ENCODE measurements at places on chromosomes 6 and 20.

DNA sequence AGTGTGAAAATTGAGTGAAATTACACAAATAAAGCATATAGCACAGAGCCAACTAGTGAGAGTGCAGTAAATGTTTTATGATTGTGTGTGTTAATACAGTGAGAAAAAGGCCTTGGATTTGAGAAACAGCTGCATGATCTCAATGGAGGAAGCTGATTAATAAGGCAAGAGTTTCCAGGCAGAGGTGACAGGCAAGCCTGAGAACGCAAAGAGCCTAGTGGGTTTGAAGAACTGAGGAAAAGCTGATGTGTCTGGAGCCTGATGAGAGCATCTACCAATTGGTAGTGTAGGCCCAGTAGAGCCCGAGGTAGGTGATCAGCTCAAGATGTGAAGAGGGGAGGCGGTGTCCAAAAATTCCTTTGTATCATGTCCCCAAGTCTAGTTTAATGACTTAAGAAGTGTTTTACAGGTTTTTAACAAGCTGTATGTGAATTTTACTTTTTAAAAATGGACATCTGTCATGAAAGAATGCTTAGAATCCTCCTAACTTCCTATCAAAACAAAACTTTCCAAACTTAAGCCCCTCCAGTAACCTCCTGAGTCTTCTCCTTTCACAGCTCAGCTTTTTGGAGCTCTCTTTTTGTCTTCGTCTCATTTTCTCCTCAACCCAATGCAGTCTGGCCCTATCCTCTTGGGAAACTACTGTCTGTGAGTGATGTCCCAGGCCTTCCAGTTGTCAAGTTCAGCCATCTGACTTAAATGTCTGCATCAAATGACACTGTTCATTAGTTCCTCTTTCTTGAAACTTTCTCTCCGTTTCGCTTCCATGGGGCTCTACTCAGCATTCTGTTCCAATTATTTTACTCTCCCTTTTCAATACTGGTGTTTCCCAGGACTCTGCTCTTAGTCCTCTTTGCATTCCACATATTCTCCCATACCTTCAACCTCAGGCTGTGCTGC is 1.2 kb downstream of the CDC40 start:
- DNase-seq = no peak

DNA sequence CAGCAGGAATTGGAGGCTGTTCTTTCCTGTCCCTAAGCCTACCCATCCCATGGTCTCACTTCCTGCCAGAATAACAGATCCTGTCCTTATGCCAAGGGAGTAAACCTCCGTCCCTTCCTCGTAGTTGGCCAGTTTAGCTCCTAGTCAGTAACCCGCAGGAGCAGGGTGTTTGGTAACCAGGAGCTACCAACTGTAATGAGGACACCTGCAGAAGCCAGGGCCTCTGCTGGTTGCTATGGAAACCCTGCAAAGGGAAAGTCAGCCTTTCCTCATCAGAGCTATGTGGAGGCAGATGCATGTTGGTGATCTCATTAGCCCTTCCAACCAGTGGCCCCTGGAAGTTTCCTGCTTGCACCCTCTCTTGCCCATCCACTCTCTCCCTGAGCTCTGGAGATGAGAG is 368.2 kb upstream of the SULF2 start:
- DNase-seq = no peak

DNA sequence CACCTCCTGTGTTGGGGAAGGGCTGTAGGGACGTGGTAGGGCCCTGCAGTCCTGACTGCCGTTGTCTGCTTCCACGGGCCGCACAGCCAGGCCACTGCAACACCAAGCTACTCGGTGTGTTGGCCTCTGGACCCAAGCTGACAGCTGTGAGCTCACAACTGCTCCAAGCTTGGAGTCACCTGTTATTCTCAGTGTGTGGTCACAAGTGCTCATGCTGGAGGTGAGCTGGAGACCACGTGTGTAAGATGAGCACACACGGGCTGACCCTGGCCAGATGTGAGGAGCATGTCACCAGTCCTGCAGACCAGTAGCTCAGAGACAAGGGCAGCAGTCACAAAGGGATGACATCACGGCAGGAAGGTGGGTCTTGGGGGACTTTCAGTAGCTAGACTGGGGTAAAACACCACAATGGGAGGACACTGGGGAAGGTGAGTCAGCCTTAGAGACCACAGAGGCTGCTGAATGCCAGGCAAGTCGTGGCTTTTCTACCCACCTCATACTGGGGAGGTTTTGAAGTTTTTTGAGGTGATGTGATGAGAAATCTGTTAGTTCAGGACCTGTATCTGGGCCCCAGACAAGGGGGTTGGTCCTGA is 87.3 kb downstream of the FAM120B start:
- no peak for DNase-seq

- DNase-seq = no peak
These were observed 6.9 kb upstream of the OSER1 start for GRCh38 chr20:44217342-44218092.

DNA sequence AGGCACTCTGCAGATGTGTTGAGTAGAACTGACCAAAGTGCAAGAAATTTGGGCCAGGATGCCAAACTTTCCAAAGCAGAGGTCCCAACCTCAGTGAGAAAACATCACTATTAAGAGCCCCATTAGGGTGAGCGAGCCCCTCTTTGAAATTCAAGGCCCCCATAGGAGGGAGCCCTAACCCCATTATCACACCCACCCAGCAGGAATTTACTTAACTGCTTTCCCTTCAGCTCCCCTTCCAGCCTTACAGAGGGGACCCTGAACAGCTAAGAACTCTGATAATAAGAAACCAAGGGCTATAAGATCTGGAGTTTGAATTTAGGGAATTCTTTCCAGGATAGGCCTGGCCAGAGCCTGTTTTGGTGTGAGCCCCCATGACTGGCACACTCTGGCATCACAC is 130.6 kb downstream of the NFATC2 start:
- DNase-seq = no peak

DNA sequence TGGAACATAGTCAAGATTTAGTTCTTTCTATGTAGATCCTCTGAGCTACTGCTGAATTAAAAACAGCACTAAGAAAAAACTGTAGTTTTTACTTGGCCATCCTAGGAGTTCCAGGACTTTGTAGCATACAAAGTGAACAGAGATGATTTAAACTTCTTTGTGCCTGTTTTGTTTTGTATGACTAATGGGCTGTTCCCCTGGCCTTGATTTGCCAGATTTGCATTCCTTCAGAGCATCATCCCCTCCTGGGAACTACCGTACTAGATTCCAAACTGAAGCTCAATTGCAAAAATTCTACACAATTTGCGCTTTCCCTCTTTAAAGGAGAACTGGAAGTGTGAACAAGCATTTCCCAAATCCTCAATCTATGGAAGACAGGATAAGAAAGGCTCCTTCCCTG is 23.1 kb downstream of the ACOT13 start:
- no peak for DNase-seq

DNA sequence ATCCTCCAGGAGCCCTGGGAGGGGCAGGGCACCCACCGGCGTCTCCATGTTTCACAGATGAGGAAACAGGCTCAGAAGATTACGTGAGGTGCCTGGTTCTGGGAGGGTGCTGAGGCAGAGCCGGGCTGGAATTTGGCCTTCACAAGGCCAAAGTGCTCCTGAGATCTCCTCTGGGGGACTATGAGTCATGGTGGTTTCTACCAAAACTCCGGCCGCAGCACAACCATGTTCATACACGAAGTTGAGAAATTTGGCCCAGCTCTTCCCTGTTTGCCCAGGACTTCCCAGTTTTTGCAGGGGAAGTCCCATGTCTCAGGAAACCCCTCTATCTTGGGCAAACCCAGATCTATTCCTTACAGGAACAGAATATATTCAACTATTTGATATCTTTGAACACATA is 172.9 kb upstream of the CDYL start:
- DNase-seq = peak; percentile 81

GRCh38 chr6:5636210-5637030 is 370.3 kb downstream of the NRN1 start:
- no peak for DNase-seq

GRCh38 chr6:38100380-38100779 is 280.9 kb downstream of the ZFAND3 start:
- no peak for DNase-seq

DNA sequence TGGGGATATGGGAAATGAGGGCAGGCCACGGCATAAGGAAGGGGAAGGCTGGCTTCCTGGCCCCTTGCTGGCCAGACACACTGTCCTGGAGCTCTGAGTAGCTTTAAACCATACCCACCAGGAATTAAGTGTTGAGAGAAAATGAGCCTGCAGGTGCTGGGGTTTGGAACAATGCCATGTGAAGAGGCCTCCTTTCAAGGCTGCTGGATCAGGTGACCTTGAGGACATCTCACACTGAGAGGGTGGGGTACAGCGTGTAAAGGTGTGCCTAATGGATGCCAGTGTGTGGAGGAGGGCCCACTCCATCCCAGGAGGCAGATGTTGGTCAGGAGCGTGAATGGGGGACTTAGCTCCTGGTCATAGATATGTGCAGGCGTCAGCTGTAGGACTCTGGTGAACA is 74.8 kb upstream of the MLN start:
- DNase-seq = no peak

DNA sequence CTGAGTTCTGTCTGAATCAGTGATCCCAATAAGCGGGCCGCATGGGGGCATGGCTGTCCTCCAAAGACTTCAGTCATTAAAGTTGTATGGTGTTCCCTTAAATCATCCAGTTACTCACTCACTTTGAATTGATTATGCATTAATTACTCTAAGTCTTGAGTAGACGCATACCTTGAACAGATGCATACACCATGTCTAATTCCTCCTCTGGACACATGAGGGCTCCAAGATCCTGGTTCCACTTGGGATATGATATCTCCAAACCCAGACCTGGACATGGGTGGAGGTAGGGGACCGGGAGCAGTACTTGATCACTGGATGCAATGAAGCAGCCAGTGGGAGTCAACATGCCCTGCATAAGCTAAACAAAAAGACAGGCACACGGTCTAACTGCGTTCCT is 204.5 kb downstream of the FNDC1 start:
- no peak for DNase-seq

GRCh38 chr6:116446399-116446798 is 14.8 kb upstream of the CALHM6 start:
- DNase-seq = no peak

DNA sequence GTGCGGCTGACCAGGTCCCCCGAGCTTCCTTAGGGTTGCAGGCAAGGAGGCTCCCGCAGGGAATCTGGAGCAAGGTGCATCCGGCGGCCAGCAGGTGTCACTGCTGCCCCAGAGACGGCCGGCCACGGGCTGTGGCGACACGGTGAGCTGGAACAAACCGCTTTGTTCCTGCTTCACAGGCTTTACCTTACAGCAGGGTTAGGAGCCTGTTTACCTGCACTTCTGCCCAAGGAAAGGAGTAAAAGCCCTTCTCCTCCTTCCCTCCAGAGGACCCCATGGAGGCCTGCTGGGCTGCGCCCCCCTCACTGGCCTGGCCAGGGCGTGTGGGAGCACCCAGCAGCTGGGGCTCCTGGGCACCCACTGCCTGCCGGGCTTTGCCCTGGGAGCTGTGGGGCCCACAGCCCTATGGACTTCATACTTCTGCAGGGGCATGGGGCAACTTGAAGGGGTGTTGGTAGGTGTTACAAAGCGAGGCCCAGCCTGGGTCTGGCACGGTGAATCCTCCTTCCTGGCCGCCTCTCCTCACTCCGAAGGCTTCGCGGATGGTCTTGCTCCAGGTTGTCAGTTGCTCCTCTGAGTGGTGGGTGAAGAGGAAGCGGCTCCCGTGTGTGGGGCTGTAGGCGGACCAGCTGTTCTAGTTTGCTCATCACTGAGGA is 88.4 kb downstream of the CDC5L start:
- peak; percentile 88 for DNase-seq

GRCh38 chr6:75368151-75368779 is 83.7 kb upstream of the TMEM30A start:
- DNase-seq = peak; percentile 62

- DNase-seq = no peak
These were observed 80.8 kb downstream of the CBFA2T2 start for GRCh38 chr20:33570743-33571142.

- no peak for DNase-seq
These were observed 8.7 kb downstream of the NUDT3 start for GRCh38 chr6:34383656-34384320.

GRCh38 chr6:133809406-133809805 is 79.5 kb upstream of the TCF21 start:
- DNase-seq = no peak

DNA sequence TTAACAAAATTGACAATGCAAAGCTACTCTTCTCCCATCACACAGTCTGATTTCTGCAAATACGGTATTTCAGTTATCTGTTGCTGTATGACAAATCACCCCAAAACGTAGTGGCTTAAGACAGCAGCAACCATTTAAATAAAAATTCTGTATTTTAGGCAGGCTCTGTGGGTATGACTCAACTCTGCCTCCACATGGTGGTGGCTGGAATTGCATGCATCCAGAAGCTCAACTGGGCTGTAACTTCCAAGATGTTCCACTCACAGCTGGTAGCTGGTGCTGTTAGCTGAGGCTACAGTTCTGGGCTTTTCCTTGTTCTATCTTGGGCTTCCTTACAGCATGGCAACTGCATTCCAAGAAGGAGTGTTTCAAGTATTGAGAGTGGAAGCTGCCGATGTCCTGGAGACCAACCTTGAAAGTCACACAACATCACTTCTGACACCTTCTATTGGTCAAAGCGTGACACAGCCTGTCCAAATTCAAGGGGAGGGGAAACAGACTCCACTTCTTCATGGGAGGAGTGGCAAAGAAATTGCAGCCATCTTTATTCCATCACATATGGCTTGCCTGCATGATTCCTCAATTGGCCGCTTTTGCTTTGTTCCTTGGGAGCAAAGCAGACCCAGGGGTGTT is 39.7 kb upstream of the TULP1 start:
- no peak for DNase-seq

DNA sequence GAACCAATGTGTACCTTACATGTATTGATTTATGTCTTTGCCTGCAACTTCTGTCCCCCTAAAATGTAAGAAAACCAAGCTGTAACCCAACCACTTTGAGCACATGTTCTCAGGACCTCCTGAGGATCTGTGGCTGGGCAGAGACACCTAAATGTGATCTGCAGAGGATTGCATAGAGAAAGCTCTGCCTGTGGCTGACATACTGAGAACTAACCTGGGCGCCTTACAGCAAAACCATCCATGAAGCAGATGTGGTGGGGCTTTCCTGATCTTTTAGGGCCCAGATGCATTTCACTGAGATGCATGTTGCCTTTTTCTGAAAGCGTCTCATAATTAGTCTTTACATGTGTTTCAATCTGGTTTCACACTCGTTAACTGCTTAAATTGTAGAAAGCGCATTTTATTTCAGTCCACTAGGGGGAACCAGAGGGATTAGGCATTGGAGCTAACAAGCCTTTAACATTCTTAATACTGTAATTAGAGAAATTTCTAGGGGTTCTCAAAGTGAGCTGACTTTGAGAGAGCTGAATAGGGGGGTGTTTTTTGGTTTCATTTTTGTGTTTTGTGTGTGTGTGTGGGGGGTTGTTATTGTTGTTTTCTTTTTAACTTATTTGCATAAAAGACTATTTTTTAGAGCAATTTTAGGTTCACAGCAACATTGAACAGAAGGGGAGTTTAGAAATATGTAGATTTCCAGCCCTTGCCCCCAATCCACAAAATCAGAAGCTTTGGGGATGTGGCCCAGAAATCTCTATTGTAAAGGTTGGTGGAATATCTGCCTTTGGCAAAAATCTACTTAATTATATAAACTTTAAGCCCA is 50.9 kb upstream of the FAM184A start:
- DNase-seq = no peak
